ENCODE measurements at places on chromosomes 3 and 15. TPM values are rescaled to one million over a fixed set of nuclear protein-coding genes. Genes with fewer than 3 reads are reported as not detected.

DNA sequence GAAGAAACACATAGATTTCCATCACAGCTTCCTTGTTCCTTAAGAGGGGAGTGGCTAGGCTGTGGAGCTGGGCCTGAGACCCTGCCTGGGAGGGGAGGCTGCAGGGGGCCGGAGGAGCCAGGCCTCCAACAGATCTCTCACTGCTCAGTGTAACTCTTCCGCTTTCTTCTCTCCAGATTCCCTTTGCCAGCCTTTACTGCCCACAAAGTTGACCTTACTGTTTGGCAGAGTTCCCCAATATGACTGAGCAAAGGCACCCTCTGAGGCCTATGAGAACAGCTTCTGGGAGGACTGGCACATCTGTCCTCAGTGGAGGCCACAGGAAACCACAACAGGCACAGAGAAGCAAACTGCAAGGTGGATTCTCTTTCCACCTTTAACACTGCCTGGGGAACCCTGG lies 38.1 kb downstream of the SLCO2A1 start:
- DNase-seq, result no peak

DNA sequence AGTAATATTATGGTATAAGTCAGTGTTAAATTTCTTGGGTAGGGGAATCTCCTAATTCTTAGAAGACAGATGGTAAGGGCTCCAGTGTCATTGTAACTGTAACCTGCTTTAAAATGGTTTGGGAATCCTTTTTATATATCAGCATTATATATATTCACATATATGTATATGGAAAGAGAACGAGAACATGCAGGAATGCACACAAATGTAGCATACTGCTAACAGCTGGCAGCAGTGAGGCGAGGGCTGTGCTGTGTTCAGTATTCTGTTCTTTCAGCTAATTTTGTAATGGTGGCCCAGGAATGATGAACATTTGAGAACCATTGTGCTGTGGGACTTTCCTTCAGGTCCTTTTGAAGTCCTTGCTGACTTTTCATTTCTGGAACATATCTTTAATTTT lies 60.8 kb downstream of the EEFSEC start:
- no peak for DNase-seq

DNA sequence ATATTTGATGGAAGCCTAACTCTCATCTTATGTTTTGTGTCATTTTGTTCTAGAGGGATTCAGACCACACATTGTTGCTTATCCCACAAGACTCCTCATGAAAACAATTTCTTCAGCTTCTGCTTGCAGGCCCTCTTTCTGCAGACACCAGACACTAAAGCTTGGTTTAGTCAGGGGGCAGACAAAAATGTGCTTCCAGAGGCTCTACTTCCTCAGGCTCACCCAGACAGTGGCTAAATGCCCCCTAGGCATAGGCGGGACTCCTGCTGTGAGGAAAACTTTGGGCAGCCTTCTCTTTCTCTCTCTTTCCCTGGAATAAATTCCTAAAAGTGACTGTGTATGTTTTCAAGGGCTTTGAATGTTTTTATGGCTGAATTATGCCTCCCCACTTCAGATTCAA lies 435.4 kb upstream of the ATP11B start:
- no peak for DNase-seq

- no peak for DNase-seq
Observed at GRCh38 chr3:196195664-196196265, 15.4 kb downstream of the ZDHHC19 start.

DNA sequence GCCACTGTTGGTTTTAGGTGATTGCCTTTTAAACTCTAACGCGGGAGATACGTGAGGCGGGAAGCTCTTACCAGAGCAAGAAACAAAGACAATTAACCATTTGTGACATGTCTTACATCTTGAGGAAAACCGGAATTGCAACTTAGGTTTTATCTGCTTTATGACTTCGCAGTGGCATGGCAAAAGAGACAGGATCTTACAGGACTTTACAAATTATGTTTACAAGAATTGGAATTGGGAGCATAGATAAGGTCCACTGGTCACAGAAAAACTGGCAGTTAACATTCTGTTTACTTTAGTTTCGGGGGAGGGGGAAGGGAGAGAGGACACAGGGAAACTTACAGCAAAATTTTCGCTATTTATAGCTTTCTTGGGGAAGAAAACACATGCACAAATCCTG lies 1119.6 kb downstream of the ZPLD1 start:
- DNase-seq, result no peak

GRCh38 chr3:187150599-187150998 lies 11.3 kb upstream of the RPL39L start:
- no peak for DNase-seq

The PCLAF gene
- 1.1 TPM for total RNA-seq

The OXSM gene
- total RNA-seq, result 14.8 TPM

DNA sequence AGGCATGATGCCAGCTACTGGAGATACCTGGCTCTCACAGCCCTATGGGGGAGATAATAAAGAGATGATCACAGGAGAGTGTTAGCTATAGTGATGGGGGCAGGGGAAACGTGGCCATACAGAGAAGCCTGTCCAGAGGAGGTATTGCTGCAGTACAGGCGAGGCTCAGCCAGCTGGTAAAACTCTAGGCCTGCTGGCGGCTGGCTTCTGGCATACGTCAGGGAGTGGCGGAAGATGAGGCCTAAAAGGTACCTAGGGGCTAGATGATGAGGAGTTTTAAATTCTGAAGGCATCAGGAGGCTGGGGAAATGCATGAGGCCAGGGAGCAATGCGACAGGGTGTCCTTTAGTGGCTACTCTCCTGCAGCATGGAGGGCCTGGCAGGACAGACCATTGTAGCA lies 110.7 kb downstream of the EEFSEC start:
- DNase-seq, result no peak

- no peak for DNase-seq
Observed at GRCh38 chr3:66502981-66503380, 2.2 kb upstream of the LRIG1 start.

DNA sequence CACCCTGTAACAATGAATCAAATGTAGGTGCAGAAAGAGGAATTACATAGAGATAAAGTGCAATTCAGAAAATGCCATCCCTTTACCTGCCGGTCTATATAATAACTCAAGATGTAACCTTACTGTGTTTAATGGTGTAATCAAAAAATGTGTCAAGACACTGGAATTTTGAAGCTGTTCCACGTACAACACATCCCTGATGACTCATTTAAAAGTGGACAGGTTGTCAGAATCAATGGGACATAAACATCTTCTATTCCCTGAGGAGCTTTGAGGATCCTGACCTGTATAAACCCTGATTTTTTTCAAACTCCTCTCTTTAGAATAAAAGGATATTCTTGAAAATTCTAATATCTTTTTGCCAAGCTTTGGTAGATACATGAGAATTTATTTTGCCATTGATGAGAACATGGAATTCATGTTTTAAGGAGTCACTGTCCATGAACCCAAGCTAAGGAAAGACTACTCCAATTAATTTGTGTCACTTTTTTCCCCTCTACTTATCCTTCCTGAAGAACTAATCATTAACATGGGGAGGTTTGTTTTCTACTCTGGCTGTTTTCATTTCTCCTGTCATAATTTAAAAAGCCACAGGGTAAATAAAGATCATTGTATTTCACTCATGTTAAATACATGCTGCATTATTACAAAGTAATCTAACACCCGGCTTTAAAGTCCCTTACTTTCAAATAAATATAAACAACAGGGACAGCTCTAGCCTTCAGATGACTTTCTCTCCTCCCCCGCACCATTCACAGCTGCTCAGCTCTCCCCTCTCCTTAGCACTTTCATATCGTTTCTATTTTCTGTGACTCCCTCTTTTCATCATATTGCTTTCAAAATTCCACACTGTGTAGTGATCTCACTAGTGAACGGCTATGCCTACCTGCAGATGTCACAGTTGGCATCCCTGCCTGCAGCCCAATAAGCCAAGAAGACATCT lies 138.3 kb downstream of the TAFA4 start:
- no peak for DNase-seq

- DNase-seq, result no peak
Observed at GRCh38 chr15:69615736-69616135, 163.1 kb downstream of the RPLP1 start.

DNA sequence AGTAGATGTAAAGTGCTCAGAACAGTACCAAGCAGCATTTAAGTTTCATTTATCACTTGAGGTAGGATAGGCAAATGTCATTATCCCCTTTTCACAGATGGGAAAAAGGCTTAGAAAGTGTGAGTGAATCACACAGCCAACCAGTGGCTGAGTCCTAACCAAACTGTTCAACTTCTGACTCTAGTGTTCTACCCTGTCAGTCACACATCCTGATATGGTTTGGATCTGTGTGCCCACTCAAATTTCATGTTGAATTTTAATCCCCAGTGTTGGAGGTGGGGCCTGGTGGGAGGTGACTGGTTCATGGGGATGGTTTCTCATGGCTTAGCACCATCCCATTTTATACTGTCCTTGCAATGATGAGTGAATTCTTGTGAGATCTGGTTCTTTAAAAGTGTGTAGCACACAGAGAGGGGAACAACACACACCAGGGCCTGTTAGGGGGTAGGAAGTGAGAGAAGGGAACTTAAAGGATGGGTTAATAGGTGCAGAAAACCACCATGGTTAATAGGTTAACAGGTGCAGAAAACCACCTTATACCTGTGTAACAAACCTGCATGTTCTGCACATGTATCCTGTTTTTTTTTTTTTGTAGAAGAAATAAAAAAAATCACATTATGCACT lies 304.7 kb downstream of the SUCLG2 start:
- DNase-seq, result no peak

- peak; percentile 25 for DNase-seq
Observed at GRCh38 chr3:52792961-52793695, 1.5 kb upstream of the ITIH3 start.

The SERPINI2 gene
- not detected for total RNA-seq

DNA sequence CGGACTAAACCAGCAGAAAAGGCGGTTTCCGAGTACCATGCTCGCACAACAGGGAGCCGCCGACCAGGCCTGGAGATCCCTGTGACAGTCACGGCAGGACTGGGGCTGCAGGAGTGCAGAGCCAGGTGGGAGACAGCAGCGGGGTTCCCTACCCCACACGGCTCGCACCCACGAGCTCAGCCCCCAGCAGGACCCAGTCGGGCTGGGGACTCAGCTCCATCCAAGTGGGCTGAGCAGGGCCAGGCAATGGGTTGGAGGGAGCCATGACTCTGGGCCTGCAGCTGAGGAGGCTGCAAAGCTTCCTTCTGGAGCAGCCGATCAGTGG lies 15.8 kb downstream of the XXYLT1 start:
- DNase-seq, result no peak

The AADACL2 gene
- total RNA-seq, result not detected

- DNase-seq, result peak; percentile 90
Observed at GRCh38 chr15:29822100-29822683, at the start of gene TJP1. Gene TJP1 (minus strand): TSS chr15:29822468. CDS start chr15:29822028, 440 bp downstream.

DNA sequence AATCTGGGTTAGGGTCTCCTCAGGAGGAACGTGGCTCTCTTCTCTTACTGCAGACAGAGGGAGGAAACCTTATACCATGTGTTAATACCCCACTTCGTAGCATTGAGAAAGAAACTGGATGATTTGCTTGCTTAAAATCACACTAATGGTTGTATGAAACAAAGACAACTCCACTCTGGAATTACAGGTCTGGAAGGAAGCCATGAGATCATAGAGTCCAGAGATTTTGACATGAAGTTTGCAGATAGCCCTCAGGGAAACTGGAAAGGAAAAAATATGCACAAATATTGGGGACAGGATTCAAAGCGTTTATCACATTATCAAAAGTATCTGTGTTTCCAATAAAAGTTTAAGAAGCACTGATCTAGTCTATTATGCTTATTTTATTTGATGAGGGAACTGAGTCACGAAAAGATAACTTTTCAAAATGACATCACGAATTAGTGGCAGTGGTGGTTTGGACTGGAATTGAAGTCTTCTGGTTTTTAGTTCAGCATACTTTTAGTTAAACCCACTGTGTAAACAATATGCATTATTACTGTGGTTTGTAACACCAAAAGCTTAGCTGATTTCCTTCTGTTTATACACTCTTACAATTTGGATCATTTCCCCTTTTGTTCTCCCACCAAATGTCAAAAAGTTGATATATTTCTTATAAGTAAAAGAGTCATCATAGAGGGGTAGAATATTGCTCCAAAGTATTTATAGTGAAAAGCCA lies 16.8 kb downstream of the FGF7 start:
- no peak for DNase-seq

GRCh38 chr3:167740961-167741587 lies 5.6 kb downstream of the SERPINI1 start:
- DNase-seq, result no peak

DNA sequence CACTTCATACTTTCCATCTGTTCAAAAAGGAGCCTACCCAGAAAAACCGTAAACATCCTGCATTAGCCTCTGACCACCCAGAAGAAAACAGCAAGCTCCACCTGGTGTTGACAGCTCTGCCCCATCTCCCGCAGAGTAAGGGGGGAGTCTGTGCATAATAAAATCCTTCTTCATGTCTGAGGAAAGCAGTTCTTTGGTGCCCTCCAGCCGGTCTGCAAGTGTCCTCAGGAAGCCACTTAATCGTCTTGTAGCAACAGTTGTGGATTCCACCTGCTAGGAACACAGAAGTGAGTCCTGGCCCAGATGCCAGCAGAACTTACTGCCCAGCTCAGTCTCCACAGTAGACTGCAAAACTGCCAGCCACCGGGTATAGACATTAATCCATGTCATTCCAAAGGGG lies 22.5 kb downstream of the RIOX2 start:
- no peak for DNase-seq

DNA sequence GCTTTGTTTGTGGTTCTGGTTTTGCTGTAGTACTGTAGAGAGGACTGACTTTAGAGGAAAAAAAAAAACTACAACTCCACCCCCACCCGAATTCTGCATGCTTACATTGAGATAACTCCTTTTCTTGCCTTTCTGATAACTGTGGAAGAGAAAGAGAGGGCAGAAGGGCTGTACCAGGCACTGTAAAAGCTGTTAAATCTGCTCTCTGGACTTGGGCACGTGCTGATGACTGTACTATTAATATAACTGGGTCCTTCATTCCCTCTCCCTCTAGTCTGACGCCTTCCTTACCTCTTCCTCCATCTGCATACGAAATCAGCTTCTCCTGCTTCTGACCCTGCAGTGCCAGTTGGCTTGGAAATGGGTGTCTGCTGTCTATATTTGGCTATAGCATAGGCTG lies 15.0 kb downstream of the MAPKBP1 start:
- DNase-seq, result no peak

GRCh38 chr15:41876007-41876406 lies 17.8 kb downstream of the SPTBN5 start:
- no peak for DNase-seq

The HGD gene
- not detected for total RNA-seq

GRCh38 chr15:26177816-26178215 lies 314.7 kb upstream of the ATP10A start:
- DNase-seq, result no peak

The ADAMTS9 gene
- total RNA-seq, result 19.9 TPM

DNA sequence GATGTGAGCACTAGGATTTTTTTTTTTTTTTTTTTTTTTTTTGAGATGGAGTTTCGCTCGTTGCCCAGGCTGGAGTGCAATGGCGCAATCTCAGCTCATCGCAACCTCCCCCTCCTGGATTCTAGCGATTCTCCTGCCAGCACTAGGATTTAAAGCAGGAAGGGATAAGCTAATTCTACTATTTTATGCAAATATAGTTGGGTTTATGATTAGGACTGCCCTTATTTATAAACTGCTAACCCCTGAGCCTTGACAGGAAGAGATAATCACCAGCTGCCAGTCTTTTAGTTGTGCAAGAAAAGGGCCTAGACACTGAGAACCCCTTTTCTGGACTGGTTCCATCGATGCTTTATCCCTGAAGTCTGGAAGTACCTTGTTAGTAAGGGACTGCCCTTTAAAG lies 36.7 kb downstream of the IFT57 start:
- no peak for DNase-seq

The PCOLCE2 gene
- total RNA-seq, result 64.1 TPM

Data from Right ventricle myocardium inferior (tissue), 1 donor.